Suprapubic skin (tissue), 4 donors: ENCODE measurements at places on chromosomes 6 and 20.
A peak's percentile ranks its signal among the peaks of the same experiment; 100 is the strongest.

GRCh38 chr6:25628471-25629197, 23.4 kb upstream of the SCGN start:
- no peak for DNase-seq

DNA sequence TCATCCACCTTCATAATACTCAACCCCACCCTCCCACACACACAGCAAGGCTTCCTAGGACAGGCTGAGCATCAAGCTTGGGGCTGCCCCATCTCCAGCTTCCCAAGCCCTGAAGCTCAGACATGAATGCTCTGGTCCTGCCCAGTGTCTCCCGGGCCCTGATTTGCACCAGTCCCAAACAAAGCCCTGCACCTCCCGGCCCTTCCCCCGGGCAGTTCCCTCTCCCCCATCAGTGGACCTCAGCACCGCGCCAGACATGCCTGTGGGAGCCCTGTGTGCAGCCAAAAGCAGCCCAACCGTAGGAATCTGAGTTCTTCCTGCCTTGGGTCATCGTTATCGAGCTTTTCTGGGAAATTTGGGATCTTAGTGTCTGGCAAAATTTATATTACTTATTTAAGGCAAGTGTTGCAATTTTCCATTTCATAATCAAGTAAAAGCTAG, 63.5 kb downstream of the THBS2 start:
- DNase-seq: peak; percentile 90

DNA sequence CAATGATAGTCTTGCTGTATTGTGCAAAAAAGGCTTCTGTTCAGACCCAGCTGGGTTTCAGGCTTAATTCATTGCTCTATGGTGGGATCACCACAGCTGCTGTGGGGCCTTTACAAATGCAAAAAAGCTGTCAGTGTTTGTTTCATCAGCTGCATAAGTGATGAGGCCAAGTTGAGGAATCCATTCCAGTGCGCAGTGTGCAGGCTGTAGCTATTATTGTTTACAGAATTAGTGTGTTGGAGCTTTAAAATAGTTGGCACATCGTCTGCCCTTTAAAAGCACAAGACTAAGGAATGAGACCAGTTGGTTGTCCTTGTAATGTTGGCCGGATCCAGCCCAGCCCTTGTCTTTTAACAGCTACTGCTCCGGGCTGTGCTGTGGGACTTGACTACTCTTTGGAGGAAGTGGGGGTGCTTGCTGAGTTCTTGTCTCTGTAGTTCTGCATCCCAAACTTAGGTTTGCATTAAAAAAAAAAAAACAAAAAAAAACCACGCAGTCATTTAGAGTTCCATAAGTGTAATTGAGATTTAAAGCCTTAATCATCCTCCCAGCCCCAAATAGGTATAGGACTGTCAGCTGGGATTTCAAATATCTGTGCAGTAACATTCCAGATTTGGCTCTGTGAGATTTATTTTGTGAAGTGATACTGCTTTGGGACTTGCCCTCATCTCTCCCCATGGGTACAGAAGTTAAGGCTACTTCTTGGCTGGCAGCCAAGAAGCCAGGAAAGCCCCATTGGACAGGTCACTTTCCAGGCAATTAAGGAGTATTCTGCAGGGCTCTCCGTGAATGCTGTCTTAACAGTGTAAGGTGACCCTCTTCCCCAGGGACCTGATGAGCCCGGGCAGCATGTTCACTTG, 19.3 kb downstream of the JARID2 start:
- no peak for DNase-seq

DNA sequence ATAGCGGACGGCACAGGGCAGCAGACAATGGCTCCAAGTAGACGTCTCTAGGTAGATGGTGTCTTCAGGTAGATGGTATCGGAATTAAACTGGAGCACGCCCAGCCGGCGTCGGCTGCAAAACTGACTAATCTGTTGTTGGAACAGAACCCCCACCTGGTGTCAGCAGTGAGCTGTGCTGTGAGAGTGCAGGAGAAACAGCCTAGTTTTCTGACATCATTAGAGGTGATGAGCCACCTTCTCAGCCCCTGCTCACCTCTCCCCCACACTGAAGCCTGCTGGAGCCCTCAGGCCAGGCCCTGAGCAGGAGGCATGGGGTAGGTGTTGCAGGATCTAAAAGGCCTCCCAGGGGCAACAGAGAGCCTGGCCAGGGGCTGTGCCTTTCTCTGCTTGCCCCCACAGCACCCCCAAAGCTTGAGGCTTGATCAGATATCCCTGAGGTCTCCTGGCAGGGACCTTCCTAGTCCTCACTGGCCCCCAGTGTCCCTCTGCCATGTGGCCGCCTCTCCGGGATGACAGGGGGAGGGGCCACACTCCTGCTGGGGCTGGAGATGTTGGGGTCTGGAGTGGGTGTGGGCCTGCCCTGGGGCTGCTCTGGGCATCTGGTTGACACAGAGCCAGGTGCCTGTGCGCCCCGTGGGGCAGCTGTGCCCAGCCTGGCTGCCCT, 6.9 kb upstream of the HELZ2 start:
- DNase-seq: peak; percentile 62

DNA sequence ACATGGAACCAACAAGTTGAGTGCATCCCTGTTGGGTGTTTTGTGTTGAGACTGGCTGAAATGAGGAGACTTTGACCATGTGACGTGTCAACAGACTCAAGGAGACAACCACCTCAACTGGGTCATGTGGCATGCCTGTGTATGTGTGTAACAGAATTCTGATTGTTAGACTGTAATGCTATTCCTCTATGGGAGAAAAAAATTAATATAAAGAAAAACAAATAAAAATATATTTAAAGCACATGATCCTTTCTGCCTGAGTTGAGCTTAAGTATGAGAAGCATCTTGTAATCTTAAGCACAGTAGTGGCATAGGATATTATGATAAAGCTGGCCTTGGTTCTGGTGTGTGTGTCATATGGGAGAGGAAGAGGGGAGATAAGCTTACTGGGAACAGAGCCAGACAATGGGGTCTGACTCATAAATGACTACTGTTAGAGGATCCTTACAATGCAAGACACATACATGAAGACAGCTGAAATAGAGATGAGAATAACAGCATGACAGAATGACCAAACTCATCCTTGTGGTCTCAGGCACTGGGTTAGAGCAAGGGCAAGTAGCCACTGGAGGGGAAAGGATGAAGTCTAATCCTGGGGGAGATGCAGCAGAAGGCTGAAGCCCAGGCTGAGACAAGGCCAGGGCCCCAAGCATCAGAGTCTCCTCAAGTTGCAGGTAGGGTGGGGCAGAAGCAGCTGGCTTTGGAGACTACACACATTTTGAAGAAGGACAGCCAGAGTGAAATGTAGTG, 9.2 kb downstream of the TP53INP2 start:
- no peak for DNase-seq

DNA sequence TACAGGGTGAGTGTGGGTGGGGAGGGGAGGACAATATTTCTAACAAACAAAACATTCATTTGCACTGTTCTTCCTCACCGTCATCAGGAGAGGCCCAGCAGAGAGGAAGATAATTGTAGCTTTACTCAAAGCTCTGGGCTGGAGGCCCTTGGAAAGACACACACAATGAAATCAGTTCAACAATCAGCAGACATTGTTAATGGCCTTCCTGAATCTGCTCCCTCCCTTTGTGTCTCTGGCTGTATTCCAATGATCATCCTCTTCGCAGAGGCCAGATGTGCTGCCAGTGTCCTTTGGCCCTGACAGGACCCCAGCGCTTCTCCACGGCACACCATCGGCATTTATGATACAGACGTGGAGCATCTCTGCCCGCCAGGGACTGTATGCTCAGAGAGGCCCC, 44.6 kb upstream of the LRFN2 start:
- peak; percentile 16 for DNase-seq

DNA sequence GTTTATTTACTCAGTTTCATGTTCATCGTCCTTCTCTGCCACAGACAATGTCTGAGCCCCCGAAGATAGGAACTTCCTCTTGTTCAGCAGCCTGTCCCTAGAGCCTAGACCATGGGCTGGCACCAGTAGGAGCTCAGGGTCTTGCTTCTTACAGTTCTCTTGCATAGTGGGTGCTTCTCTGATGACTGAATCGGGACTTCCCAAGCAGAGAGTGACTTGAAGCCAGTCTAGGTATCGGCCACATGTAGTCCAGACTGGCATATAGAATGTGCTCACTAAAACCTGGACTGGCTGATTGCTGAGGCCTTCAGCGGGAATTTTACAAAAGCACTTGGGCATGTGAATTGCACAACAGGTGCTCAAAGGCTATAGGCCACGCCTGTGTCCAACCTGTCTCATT, 52.0 kb downstream of the PRDM1 start:
- DNase-seq: no peak

DNA sequence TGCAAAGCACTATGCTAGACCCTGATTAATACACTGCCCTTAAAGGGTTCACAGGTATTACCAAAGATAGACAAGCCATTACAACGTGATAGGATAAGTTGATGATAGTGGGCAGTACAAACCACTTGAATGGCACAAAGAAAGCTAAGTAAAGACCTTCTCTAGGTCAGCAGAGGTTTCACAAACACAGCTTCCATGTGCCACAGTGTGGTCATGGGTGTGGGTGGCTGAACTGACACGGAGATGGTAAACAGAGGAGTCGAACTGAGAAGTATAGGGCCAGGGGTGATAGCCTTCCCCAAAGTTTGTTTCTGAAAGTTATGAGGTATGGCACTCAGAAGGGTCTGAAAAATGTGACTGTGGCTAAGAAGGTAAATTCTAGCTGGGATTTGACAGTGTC, 4.3 kb downstream of the ZBTB9 start:
- DNase-seq: no peak

- DNase-seq: no peak
Measured at GRCh38 chr6:9540534-9541126, 874.2 kb downstream of the TFAP2A start.

GRCh38 chr6:157283900-157284737, 39.2 kb downstream of the TMEM242 start:
- no peak for DNase-seq

DNA sequence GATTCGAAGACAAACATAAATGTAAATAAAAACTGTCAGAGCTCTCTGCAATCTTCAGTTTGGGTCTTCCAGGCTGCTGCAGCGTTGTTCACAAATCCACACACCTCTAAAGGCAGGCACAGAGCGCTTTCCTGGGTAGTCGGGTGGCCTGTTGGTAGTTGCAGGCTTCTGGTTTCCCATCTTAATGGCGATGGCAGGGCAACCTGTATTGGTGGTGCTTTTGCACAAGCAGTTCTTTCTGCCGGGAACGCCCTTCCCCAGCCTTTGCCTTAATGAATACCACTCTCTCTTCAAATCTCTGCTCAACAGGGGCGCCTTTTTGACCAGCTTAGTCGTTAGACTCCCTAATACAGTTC, 723 bp upstream of the IFT52 start:
- no peak for DNase-seq

DNA sequence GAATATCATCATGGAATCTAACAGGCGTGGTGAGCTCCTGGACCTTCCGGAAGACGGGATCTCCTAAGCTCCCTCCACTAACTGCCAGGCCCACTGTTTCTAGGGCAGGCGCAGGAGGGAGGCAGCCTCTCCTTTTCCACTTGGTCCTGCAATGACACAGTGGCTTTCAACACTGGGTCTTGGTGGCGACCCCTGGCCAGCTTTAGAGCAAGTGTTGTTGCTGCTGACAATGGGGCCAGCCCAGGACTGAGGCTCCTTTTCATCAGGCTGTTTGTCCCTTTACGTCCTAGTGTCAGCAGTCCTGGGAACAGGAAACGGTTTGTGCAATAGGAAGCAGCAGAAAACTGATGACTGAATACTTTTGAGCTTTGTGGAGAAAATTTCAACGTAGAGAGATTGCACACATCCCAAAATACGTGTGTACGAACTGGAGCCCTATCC, 9.7 kb upstream of the QKI start:
- no peak for DNase-seq

GRCh38 chr6:12386816-12387215, 96.7 kb downstream of the EDN1 start:
- no peak for DNase-seq

DNA sequence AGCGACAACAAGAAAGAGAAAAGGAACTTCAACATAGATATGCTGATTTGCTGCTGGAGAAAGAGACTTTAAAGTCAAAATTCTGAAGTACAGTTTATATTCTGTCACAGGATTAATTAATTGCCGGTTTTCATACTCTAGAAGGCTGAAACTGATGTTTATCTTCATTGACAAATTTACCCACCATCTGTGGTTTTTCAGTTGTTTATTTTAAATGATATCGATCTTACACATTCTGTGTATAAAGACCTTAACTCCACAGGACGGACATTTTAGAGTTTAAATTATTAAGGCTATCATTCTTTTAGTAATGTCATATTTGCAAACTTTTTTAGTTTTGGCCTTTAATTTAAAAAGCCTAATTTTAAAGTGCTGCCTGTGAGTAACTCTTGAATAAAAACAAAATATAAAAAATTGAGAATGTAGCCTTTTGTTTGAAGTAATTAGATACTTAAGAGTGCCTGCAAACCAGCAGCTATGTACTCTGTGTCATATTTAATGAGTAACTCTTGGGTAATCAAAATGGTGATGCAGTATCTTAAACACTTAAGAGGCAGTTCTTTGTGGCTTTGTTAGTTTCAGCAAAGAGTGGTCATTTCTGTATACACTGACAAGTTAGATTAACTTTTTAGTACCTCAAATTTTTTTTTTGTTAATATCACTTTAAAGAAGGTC, 59.3 kb downstream of the CDC5L start:
- no peak for DNase-seq

DNA sequence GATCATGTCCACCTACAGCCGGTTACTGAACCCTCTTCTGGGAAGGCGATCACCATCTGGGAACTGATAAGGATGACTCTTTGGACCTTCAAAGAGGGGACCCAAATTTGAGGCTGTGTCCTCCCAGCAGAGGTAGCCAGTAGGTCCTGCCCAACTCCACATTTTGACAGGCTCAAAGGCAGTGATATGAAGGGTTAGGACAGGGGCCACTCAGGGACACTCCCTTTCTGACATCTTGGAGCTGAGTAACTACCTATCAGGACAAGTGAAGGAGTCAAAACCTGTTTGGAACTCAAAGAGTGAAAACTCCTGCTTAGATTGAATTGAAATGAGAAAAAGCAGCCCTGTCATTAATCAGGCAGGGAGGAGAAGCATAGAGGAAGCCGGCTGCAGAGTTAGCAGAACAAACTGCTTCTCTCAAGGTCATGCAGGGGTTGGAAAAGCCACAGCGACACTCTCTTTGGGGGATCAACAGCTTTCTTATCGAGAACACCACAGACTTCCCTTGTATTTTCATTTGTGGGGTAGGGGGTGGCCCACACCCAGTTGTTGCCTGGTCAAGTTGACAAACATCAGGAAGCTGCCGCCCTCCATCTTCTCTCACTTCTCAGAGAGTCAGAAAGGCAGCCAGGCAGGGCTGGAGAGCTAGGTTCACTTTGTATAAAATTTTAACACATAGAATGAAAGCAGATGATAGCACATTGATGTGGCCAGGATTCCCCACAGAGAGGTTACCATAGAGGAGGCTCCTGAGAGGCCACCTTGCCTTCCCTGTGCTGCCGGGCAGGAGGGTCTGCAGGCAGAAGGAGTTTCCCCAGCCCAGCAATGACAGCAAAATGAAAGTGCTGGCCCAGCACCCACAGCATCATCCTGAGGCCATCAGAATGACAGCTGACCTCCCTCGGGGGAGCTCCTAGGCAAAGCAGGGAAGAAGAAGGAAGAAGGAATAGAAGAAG, 47.6 kb downstream of the AGPAT4 start:
- no peak for DNase-seq
